ENCODE measurements at places on chromosomes 16 and 17.

- DNase-seq, result no peak
Measured at GRCh38 chr17:82817947-82818346, 21.9 kb downstream of the ZNF750 start.

- no peak for DNase-seq
Measured at GRCh38 chr17:65121368-65121767, 15.8 kb upstream of the RGS9 start.

DNA sequence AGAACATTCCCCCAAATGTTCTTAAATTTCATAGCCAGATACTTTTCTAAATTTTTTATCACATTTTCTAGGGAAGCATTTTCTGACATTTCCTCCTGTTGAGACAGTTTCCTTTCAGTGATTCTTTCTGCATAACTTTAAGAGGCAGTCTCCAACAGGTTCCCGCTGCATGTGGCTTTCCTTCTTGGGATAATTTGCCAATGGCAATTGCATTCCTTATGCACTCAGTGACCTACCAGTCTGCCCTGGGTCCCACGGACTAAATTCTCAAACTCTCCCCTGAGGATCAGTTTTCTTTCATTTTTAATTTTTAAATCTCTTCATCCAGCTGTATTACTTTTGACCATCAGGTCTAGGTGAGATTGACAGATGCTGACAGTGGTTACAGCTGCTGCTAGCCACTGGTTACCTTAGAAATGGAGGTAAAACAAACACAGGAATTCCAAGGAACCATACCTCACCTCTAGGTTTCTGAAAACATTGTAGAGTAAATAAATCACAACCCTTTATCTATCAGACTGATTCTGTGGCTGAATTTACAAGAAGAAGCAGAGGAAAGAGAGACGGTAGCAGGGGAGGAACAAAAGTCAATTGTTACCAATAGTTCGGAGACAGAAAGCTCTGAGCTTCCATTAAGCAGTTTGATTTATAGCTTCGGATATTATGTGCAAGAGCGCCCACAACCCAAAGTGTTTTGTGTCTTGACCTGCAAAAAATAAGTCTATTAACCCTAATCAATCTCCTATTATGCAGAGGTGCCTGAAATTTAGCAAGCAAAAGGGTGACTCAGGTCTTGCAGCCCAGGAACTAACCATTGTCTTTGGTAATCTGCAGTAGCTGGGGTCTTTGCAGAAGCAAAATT lies 216.0 kb downstream of the PMP22 start:
- DNase-seq, result no peak

DNA sequence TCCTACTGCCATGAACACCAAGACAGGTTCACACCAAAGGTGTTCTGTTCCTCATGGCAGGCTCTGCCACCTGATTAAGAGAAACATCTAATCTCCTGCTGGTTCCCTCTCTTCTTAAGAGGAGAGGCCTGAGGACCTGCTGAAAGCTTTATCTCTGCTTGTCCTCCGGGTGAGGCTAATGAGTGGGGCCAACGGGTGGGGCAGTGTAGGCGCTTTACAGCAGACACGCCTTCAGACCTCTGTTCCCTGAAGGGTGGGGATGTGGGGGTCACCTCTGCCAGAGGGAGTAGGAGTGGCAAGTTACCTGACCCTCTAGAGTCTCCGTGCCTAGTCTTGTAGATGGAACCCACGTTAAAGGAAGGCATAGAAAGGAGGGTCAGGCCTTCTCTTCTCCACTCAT lies 4.2 kb upstream of the MRM1 start:
- no peak for DNase-seq

DNA sequence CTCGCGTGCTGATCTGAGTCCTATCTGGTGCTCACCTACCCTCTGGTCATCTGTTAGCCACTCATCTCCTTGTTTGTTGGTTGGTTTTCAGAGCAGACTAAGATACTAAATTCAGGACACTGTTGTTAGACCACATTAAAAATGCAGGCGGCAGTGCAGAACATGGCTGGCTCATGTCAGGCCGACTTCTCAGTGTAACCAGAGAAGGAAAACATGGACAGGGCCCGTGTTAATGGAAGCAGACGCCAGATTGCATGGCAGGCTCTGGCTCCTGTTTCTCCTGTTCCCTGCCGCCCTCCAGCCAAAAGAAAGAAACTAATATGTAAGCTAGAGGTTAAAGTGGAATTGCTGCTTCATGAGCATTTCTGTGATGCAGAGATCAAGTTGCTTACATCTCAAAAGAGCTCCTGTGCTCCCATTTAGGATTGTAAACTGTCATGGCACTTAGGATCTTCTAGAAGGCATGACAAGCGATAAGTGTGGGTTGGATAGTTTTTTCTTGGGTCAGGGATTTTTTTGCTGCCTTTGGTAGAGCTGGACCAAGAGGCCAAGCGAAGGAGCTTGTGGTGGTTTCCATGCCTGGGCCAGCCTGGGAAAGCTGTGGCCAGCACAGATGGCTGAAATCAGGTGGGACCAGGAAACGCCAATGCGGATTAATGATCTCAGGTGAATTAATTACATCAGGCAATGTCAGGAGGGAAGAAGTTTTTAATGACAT lies 56.1 kb downstream of the YPEL2 start:
- DNase-seq, result no peak

DNA sequence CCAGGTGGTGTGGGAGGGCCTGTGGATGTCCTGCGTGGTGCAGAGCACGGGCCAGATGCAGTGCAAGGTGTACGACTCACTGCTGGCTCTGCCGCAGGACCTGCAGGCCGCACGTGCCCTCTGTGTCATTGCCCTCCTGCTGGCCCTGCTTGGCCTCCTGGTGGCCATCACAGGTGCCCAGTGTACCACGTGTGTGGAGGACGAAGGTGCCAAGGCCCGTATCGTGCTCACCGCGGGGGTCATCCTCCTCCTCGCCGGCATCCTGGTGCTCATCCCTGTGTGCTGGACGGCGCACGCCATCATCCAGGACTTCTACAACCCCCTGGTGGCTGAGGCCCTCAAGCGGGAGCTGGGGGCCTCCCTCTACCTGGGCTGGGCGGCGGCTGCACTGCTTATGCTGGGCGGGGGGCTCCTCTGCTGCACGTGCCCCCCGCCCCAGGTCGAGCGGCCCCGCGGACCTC lies 798 bp downstream of the CLDN9 start:
- DNase-seq, result no peak

DNA sequence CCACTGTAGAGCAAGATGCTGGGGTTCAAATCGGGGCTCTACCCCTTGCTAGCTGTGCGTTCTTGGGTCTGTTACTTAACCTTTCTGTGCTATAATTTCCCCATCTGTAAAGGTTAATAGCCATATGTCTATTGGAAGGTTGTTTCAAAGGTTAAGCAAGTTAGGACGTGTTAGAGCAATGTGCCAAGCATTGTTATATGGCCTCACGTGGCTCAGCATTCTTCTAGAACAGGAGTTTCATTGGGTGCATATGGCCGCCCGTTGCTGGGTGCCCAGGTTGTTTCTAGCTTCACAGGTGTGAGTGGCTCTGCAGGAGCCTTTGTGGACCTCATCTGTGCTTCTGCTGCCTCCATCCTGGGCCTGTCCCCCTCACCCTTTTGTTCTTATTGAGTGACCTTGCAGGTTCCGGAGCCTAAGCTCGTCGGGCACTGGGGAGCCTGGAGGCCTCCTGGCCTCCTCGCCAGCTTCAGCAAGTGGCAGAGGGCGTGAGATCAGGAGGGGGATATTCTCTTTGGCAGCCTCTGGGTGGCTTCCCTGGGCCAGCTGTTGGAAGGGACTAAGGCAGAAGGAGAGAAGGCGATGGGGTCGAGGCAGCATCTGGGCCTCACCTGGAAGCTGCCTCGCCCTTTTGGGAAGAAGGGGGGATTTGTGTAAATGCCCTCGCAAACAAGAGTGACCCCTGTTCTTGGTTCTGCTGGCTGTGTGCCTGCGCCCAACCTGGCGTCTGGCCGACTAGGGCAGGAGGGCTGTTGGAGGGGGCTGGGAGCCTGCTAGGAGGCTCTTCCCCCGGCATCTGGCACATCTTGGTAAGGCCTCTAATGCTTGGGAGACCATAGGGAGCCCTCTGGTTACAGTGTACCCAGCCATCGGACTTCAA lies 80.2 kb upstream of the CIBAR2 start:
- no peak for DNase-seq

DNA sequence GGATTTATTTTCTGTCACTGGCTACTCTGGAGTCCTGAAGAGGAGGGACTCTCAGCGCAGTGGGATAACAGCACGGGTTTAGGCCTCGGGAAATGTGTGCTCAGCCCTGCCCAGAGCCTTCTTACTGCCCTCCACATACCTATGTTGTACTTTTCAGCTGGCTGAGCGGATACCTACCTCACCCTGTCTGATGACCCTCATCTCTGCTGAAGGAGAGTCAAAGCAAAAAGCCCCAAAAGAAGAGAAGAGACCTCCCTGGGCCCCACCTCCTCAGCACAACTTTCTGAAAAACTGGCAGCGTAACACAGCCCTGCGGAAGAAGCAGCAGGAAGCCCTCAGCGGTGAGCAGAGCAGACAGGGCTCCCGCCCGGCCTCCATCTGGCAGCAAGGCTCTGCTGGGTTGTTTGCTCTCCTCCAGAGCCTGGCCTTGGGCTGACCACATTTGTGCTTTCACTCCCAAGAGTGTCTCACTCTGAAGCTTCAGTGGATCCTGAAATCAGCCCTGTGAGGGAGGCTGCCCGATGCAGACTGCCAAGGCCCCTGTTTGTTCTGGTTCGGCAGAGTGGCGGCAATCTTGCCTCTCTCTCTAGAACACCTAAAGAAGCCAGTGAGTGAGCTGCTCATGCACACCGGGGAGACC lies 10.3 kb downstream of the MYCBPAP start:
- DNase-seq, result no peak

- no peak for DNase-seq
Measured at GRCh38 chr17:10116753-10117420, 81.5 kb downstream of the GAS7 start.

DNA sequence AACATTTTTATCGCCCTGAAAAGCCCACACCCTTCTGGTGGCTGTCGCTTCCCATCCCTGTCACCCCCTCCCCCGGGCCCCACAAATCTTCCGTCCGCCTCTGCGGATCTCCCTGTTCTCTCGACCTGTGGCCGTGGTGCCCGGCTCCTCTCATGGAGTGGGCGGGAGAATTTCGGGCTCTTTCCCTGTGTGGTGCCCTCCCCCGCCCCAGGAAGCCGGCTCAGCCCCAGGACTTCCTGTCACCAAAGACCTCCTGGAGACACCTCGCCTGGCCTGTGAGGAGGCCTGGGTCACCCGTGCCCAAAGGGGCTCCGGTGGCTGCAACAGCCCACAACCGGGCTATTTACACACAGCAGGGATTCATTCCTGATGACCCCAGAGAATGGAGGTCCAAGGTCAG lies 26.1 kb upstream of the UBE2I start:
- DNase-seq, result no peak

- peak; percentile 82 for DNase-seq
Measured at GRCh38 chr16:4273858-4274311, 1.1 kb upstream of the TFAP4 start.

GRCh38 chr16:19238406-19238805 lies 47.1 kb upstream of the CLEC19A start:
- DNase-seq, result no peak

GRCh38 chr17:5793899-5794298 lies 209.6 kb upstream of the NLRP1 start:
- no peak for DNase-seq

DNA sequence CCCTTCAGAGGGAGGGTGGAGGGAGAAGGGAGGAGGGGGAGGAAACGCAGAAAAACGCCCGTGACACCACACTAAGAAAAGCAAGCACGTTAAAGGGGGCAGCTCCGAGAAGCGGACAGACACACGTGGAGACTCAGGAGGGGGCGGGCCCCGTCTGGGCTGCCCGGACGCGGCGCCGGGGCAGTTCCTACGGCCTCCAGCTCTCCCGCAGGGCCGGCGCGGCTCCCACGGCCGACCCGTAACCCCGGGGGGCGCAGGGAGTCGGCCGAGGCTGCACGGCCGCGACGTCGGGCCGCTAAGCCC lies 362 bp downstream of the KLHDC4 start:
- DNase-seq, result no peak

GRCh38 chr17:57221366-57222350 lies 34.7 kb upstream of the MSI2 start:
- no peak for DNase-seq

GRCh38 chr16:19344224-19344801 lies 58.8 kb downstream of the CLEC19A start:
- no peak for DNase-seq

DNA sequence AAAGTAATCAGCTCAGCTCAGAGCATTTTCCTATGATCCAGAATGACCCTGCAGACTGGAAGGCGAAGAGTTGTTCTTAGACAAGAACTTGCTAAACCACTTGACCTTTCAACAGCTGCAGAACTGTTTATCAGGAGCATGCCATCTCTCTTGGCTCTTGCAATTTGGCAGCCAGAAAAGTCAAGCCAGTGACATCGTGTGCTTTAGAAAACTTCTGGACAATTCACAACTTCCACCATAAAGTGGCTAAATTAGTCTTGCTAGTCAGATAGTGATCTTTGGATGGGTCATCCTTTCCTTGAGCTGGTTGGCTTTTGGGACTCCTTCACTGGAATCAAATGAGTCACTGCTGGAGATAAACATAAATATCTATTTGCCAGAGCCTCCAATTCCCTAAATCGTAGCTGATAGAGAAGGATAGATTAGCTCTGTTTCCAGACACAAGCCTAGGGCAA lies 146.5 kb downstream of the MAP2K6 start:
- no peak for DNase-seq

DNA sequence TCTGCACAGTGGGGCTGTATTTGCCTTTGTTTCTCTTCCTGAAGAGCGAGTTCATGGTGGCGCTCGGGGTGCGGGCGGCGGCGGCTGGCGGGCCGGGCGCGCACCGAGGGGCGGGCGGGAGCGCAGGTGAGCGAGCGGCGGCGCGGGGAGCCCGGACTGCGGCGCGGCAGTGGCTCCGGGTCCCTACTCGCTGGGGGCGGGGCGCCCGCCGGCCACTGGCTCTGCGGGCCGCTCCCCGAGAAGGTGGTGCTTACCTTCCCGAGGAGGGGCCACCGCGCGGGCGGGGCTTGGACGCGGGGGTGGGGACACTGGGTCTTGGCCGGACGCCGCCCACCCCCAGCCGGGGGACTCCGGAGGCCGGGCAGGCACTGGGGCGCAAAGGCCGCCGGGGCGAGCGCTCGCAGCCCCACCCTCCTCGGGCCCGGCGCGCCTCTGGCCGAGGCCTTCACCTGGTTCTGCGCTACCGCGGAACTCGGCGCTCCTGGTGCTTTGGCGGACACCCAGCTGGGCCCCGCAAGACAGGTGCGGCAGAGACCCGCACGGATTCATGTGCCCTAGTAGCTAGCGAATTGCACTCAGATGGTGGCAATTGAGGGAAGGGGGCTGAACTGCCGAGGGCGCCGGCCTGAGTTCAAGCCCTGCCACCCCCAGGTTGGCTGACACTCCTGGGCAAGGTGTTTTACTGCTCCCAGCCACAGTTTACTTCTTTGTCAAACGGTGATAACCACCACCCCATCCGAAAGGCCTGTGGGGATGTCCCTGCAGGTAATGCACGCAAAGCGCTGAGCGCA lies at the start of gene PPL:
PPL (minus strand) TSS at position 158 of the 791 bp plus-strand sequence; CDS start at position 55, 103 bp downstream.
- DNase-seq, result no peak

DNA sequence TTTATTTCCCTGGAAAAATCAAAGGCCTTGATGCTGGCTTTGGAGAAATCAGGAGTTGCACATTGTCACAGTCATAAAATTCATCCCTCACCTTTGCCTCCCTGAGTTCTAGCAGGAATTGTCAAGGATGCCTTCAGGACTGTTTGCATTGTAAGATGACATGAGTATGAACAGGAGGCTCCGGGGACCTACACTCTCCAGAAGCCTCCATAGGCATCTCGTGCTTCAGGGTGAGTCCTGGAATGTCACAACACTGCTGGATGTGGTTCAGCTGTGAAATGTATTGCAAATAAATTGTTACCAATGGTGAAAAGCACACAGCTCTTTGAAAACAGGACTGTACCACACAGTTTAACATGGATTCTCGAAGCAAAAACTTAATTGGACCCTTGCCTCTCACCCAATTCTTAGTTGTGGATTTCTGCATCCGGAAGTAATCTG lies 535.4 kb upstream of the C16orf82 start:
- DNase-seq, result no peak

GRCh38 chr17:57286399-57287105 lies 30.2 kb downstream of the MSI2 start:
- no peak for DNase-seq

Measured in A549 (cell line).